Fibroblast of skin of back (primary cell): ENCODE measurements at places on chromosomes 4 and X.
A peak's percentile ranks its signal among the peaks of the same experiment; 100 is the strongest.

GRCh38 chrX:136794080-136794479 is 13.3 kb upstream of the ARHGEF6 start:
- no peak for DNase-seq

- DNase-seq, result no peak
Measured at GRCh38 chr4:58219179-58219578, 1109.0 kb upstream of the IGFBP7 start.

- DNase-seq, result no peak
Measured at GRCh38 chr4:161254375-161254774, 909.4 kb downstream of the FSTL5 start.

- DNase-seq, result no peak
Measured at GRCh38 chr4:126172126-126172525, 857.4 kb downstream of the FAT4 start.

DNA sequence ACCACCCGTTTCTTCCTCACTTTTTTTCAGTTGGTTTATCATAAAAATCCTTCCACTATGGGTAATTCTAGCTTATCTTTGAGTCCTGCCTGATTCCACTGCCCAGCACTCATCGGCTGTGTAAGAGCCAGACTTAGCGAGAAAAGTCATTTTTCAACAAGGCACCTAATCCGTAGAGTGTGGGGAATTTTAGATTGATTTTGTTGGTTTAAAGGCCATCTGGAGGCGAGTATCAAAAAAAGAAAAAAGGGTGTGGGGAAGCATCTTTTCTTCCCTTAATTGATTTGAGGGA is 134.4 kb downstream of the TET2 start:
- no peak for DNase-seq

GRCh38 chr4:165194368-165194767 is 13.0 kb upstream of the KLHL2 start:
- no peak for DNase-seq

- DNase-seq, result no peak
Measured at GRCh38 chr4:111046811-111047210, 423.9 kb upstream of the PITX2 start.

DNA sequence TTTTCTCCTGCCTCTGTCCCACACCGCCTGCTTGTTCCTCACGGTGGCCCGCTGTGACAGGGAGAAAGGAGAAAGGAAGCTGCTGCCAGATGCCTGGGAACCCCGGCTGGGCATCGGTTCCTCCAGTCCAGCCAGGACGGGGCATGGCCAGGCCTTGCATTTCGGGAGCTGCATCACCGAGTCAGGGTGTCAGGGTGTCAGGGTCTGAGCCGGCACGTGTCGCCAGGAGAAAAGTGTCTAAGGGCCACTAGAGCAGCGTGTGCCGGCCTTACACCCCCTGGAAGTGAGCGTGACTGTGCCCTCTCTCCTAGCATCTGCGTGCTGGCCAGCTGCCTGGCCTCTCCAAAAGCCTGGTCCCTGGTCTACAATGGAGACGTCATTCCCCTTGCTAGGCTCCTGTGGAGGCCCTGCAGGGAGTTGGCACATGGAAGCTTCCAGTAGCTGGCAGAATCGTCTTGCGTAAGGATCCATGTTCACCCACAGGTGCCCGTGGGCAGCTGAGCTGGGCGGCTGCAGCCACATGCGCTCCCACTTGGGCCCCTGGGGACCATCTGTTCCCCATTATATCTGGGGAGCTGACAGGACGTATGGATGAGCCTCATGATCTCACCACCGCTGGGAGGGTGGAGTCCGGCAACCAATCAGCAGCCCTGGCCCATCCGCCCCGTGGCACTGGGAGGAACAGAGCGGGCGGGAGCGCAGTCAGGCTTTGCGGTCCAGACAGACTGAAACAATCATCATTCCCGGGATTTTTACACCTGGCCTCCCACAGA is 39.9 kb upstream of the HMX1 start:
- DNase-seq, result peak; percentile 20

GRCh38 chr4:183185018-183185417 is 86.0 kb downstream of the WWC2 start:
- no peak for DNase-seq

- DNase-seq, result no peak
Measured at GRCh38 chr4:52052475-52052780, 1.3 kb downstream of the SPATA18 start.

GRCh38 chrX:15207994-15208393 is 61.9 kb downstream of the ASB9 start:
- DNase-seq, result no peak

DNA sequence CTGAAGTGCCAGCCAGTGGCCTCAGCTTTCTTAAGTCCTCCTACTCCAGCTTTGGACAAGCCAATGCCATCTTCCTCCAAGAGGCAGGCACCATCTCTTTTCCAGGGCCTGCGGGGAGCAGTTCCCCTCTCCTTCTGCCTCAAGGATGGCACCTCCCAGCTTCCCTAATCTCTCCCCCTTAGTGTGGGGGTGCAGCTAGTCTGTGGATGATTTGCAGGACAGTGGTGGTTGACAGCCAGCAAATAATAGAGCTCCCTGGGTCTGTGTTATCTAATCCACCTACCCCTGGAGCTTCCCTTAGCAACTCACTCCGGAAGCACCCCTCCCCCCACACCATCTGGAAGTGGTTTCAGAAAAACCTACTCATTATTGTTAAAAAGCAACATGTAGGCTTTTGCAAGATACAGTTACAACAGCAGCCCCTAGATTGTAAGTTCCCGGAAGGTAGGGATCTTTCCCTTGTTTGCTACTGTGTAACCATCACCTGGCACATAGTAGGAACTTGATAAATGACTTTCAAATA is 247.1 kb downstream of the BCOR start:
- DNase-seq, result peak; percentile 22

DNA sequence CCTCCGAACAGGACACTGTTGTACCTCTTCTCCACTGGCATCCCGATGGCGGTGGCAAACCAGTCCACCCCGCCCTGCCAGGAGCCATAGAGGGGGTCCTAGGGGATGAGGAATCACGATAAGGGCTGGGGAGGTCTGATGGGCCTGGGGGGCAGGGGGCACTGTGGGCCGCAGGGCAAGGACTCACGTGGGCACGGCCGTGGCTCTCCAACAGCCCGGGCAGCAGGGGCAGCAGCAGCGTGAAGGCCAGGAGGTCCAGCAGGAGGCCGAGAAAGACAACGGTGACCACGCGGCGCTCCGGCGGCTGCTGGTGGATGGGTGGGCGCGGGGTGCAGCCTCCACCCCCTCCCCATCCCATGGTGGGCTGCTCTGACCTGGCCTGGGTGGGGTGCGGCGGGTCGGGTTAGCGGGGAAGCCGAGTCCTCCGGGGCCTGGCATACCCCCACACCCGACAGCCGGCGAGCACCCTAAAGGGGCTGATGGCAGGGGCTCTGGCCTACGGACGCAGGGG is 29.6 kb downstream of the NOP14 start:
- no peak for DNase-seq

DNA sequence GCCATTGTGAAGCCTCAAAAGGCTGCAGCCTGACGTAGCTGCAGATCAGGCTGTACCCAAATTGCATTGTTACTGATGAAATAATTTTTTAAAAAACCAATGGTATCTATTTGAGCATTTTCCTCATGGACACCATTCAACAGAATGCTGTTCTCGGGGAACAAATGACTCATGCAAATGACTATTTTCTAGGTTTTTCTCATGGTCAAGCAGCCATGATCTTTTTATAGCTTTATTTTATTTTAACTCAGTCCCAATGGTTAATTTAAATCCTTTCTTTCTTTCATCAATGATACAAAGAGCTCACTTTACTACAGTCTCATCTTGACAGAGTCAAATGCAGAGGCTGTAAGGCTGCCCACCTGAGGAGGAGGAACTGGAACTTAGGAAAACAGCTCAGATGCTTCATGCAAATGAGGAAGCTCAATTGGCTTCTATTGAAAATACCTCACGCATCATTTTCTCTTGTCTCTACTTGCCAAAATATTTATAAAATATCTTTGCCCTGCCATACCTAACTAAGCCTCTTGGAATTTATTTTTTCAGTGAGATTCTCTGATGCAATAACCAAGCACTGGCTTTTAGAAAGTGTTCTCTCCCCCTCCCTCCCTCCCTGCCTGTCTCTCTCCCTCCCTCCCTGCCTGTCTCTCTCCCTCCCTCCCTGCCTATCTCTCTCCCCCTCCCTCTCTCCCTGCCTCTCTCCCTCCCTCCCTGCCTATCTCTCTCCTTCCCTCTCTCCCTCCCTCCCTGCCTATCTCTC is 81.0 kb downstream of the SORBS2 start:
- DNase-seq, result peak; percentile 82

- DNase-seq, result peak; percentile 15
Measured at GRCh38 chr4:85058551-85058950, 92.1 kb upstream of the WDFY3 start.

DNA sequence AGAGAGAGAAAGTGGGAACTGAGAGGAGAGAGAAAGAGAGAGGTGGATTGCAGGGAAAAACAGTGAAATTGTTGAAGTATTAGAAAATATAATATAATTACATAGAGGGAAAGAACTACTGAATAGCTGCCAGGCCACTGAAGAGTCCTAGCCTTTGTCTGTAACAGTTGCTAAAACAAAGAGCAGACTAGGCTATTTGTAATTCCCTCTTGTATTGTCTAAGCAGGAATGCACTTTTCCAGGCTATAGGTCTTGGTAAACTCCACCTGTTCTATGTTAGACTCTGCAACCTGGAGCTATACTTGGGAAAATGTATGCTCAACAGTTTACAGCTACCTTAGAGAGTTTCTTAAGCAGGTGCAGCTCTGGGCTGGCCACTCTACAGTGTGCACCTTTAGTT is 1063.3 kb downstream of the ADGRL3 start:
- DNase-seq, result no peak

- peak; percentile 3 for DNase-seq
Measured at GRCh38 chr4:117664706-117665444, 369.4 kb upstream of the NDST3 start.

GRCh38 chr4:128858879-128859671 is 49.6 kb downstream of the JADE1 start:
- peak; percentile 87 for DNase-seq

GRCh38 chr4:144353292-144353691 is 212.8 kb upstream of the GYPA start:
- no peak for DNase-seq

- no peak for DNase-seq
Measured at GRCh38 chr4:7336732-7337131, 98.0 kb downstream of the PSAPL1 start.

DNA sequence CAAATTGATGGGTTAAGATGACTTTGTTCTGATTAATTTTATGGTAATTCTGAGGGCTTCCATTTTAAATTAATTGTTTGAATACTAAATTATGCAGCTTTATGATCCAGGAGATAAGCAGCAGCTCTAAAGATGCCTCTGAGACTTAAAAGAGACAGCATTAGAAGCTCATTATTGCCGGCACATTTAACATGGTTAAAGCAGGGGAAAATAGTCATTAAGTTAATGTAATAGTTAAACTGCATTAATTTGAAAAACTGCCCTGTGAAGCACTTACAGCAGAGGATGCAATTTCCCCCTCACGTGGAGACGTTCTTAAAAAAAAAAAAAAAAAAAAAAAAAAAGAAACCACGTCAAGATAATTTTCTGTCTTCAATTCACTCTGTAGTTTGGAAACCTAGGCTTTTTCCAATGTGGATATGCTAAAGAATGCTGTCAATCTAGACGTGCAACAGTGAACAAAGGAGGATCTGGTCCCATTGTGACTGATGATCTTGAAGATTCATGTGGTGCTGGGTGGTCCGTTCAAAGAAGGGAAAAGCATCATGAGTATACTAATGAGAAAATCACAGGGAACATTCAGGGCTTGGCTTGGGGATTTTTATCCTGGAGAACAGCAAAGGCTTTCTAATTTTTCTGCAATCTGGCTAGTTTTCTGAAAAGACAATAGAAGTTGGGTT is 440.6 kb upstream of the HS3ST1 start:
- no peak for DNase-seq

GRCh38 chr4:68288393-68288740 is 42.9 kb upstream of the TMPRSS11B start:
- DNase-seq, result no peak

DNA sequence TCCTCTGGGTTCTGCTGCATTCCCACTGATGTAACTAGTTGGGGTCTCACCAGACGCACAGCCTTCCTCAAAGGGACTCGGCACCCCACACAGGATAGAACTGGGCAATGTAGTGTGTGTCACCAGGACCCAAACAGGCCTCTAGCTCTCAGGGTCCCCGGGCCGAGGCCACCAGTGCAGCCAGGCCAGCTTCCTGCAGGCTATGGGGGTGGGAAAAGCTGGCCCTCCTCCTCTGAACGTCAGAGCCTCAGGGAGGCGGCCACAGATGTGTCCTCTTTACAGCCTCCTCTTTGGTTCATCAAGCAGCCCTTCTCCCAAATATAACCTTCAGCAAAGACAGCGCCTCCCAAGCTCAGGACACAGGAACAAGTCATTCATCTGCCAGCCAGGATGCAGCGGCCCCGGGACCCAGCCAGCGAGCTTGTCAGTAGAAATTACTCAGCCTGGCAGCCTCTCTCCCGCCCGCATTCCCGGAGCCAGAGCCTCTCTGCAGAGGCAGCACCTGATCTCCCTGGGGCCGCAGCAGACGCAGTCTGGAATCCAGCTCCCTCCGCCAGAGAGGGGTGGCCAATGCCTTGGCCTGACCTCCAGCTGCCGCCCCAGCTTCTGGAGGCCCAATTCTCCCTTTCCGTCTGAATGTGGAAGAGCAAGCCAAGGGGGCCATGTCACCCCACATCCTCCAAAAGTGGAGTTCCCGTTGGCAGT is 288.5 kb downstream of the FBXW7 start:
- no peak for DNase-seq

GRCh38 chr4:123114915-123115756 is 192.7 kb upstream of the NUDT6 start:
- no peak for DNase-seq

DNA sequence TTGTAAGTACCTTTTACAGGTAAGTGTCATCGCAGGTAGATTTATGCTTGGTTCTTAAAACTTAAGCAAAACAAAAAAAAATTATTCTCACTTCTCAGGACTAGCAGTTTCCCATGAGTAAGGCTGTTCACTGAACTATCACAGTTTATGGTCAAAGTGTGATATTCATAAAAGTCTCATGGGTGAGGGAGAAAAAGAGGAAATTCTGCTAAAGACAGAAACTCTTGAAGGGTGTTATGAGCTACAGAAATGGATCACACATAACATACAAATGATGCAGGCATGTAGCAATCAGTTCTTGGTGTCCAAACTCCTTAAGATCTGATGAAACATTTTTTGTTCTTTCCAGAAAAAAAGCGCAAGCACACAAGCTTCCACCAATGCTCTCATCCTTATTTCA is 8.5 kb downstream of the RAB9A start:
- no peak for DNase-seq

DNA sequence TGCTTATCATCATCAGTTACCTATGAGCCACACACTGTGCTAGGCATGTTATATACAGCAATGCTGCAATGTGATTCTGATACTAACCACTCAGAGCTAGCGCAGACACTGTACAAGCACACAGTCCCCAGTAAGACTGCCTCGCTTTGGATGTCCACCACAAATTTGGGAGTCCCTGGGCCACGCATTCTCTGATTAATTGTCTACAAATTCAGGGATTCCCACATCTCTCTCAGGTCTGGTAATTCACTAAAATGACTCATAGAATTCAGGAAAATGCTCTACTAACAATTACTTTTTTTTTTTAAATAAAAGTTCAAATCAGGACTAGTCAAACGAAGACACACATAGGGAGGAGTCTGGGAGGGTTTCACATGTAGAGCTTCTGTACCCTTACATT is 652.1 kb upstream of the AADAT start:
- DNase-seq, result peak; percentile 7
